T47D (cell line): ENCODE measurements at places on chromosomes 2 and 18.

DNA sequence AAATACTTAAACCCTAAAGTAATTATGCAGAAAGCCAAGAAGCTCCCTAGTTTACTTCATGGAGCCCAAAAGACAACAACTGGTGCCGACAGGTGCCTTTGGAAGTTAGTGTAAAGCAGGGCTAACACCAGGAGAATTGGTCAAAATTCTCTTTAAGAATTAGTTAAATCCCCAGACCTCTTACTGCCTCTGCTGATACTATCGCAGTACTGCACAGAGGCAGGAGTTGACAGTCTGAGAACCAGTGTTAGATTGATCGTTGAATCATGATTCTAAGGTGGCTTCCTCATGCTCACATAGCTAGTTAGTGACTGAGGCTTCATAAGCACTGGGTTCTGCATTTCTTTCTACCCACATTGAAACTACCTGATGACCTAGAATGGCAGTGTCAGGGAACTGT lies 445.0 kb downstream of the XIRP2 start:
- DNase-seq = no peak

- DNase-seq = no peak
These were observed 284.7 kb upstream of the CWC22 start for GRCh38 chr2:180291552-180292421.

GRCh38 chr18:69790649-69791048 lies 157.0 kb downstream of the CD226 start:
- no peak for DNase-seq

DNA sequence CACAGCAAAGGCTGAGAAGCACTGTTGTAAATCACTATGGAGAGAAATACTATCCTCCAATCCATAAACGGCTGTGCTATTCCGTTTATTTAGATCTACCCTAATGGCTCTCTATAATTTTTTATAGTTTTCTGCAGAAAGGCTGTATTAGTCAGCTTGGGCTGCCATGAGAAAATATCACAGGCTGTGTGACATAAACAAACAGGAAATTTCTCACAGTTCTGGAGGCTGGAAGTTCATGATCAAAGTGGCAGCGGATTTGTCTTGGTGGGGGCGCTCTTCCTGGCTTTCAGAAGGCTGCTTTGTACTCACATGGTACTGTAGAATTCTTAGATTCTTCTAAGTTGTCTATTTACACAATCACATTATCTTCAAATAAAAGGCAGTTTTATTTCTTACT lies 44.1 kb downstream of the C1D start:
- DNase-seq = no peak

DNA sequence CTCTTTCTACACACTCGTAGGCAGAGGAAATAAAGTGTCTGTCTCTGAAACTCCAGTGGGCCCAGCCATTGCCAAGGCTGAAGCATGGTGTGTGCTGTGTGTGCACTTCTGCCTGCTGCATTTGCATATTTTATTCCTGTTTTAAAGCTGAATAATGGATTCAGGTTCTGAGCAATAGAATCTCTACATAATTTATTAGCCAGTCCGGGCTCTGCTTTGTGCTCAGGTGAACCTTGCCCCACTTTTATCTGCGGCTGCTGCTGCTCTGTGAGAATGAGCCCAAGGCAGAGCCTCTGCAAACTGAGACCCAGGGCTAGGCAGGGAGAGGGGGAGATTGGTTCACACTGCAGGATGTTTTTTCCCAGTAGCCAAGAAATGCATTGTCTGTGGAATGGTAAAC lies 64.6 kb upstream of the SH3BP4 start:
- no peak for DNase-seq

GRCh38 chr18:74407888-74408287 lies 49.2 kb downstream of the DIPK1C start:
- DNase-seq = no peak

DNA sequence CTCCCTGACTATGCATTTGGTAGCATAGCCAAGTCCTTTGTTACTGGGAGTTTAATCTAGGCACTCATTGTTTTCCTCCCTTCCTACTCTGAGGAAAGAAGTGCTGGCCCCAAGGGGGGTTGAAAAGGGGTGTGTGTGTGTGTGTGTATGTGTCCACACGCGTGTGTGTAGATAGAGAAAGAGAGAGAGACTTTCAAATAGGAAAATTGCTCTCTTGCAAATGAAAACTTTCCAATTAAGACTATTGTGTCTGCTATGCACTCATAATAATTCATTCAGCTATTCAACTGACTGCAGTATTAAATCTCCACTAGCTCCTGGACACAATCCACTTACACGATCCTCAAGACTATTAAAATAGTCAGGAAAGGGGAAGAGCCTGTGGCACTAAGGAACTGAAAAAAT lies 92.9 kb upstream of the CSRNP3 start:
- DNase-seq = no peak

GRCh38 chr2:241844831-241845578 lies 13.7 kb downstream of the PDCD1 start:
- DNase-seq = no peak

GRCh38 chr2:24886691-24887304 lies 33.2 kb downstream of the ADCY3 start:
- no peak for DNase-seq

- DNase-seq = no peak
These were observed 961.3 kb upstream of the CELF4 start for GRCh38 chr18:38526922-38527321.

DNA sequence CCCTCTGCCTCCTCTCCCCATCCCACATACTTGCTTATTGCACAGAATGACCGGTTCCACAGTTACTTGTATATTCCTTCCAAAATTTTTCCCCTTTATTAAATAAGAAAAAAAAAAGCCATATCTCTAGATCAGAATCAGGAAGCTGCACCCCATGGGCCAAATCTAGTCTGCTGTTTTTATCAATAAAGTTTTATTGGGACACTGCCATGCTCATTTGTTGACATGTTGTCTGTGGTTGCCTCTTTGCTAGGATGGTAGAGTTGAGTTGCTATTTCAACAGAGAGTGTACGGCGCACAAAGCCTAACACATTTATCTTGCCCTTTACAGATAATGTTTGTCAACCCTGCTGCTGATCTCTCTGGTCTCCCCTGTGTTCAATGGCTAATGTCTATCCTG lies 15.8 kb upstream of the PIEZO2 start:
- no peak for DNase-seq

DNA sequence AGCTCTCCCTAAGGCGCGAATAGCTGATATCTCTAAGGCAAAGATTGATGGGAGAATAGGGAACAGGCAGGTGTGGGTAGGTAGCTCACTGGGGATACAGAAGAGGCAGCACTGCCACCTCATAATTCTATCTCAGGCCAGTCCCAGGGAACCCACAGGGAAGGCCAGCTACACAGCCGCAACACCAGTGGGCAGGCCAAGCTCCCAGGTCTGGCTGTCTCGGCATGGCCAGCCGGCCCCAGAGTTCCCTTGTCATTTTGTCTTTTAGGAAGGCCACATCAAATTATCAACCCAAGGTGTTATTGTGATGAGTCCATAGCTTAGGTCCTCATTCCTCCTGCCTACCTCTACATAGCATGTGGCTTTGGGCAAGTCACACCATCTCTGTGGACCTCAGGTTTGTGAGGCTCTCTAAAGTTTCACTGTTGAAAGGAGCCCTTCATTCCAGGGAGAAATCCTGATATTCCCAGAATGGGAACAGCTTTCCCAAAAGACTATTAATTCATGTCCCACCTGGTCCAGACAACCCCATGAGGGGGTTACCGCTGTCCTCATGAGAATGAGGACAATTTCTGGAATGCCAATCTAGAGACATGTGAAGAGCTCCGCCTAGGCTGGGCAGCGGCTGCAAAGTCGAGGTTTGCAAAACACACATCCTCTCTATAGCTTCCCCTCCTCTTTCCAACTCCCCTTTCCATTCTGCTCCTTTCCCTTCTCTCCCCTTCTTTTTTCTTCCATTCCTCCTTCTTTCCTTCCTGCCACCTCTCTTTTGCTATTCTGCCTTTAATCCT lies 287.1 kb upstream of the ID2 start:
- DNase-seq = no peak

GRCh38 chr2:105652014-105652796 lies 92.5 kb upstream of the NCK2 start:
- DNase-seq = no peak

DNA sequence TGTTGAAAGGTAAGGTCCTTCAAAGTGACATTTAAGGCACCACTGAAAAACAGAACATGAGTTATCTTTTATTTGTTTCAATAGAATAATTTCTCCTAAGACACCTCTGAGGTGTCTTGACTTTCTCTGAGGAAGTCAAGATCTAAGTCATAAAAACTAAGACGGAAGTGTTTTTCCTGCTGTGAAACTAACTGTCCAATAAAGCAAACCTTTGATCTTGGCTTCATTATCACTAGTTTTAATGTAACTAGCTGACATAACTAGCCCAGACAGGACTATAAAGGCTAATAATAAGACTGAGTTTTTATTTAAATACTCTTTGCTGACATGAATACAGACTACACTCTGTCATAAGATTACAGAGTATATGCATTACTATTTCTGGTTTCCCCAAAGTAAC lies 36.6 kb downstream of the INO80D start:
- DNase-seq = no peak

GRCh38 chr18:33022370-33022769 lies 249.5 kb upstream of the KLHL14 start:
- DNase-seq = no peak

- DNase-seq = no peak
These were observed 38.5 kb downstream of the AKAIN1 start for GRCh38 chr18:5158587-5158986.

- DNase-seq = peak; percentile 16
These were observed 119.2 kb upstream of the ACVR1C start for GRCh38 chr2:157747695-157748370.

DNA sequence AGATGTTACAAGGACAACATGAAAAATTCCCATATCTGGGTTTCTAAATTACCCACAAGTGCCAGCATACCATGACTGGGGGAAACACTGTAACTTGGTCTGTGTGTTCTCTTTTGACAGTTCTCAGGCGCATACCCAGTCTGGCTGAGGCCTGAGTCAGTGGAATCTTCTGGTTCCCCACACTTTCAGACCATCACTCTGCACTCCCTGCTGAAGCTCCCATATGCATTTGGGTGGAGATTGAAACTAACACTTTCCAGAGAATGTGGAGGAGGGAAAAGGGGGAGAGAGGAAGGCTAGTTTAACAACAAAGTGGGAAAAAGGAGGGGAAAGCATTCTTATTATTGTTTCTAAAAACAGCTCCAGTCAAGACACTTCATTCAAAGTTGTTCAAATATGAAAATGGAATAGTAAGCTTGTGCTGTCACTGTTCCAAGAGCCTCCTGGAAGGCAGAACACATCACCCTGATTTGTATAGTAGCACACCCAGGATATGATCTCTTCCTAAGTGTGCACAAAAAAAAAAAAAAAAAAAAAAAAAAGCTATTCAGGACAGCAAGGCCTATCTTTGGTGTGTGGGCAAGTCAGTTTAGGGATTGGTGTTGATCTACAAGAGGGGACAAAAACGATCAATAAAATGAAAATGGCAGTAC lies 48.1 kb upstream of the CTIF start:
- no peak for DNase-seq

DNA sequence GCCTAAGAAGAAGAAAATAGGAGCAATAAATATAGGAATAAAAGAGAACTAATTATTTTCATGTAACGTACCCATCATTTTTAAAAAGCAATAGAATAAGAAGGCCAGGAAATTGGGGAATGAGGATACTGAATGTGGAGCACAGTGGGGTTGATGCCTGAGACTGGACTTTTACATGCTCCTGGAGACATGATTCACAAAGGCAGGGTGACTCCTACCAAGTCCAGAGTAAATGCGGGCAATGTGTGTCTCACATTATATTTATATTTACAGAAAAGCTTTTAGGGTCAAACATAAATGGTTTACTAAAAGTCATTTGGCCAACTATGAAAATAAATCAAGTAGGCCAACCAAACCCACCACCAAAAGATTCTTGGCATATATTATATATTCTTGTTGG lies 87.9 kb upstream of the COL5A2 start:
- DNase-seq = no peak

- no peak for DNase-seq
These were observed 22.6 kb upstream of the DAPL1 start for GRCh38 chr2:158772306-158773078.

DNA sequence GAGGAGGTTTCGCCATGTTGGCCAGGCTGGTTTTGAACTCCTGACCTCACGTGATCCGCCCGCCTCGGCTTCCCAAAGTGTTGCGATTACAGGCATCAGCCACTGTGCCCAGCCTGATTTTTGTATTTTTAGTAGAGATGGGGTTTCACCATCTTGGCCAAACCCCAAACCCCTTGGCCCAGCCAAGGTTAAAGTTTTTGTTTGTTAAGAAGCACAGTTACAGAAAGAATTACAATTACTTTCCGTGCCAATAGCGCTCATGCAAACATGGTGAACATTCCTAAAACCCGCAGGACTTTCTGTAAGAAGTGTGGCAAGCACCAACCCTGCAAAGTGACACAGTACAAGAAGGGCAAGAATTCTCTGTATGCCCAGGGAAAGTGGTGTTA lies 26.1 kb downstream of the ITSN2 start:
- DNase-seq = no peak

DNA sequence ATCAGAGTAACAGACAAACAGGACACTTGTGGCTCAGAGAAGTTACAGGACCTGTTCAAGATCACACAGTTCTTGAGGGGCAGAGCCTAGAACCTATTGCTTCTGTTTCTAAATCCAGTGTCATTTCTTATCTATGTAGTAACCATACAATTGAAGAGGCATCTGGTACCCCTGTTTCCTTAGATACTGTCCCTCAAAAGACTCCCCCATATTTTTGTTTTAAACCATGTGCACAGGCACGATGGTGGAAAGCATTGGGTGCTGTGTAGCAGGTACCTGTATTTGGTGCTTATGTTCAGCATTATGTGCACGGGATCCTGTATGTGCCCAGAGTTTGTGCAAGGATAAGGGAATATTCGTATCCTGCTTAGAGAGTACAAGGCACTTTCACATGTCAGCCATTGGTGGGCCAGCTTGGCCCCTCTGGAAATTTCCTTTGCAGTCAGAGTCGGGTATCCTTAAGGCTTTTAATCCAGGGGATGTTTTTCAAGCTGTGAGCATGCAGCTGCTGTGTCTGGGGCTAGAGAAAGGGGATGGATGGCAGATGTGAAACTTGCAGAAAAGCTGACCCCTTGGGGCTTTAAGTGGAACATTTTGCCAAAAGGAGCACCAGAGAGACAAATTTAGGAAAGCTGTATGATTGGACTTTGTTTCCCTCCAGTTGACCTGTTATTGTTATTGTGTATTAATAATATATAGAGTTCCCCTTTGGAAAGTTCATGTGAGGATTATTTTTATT lies 2.1 kb downstream of the LBH start:
- no peak for DNase-seq

DNA sequence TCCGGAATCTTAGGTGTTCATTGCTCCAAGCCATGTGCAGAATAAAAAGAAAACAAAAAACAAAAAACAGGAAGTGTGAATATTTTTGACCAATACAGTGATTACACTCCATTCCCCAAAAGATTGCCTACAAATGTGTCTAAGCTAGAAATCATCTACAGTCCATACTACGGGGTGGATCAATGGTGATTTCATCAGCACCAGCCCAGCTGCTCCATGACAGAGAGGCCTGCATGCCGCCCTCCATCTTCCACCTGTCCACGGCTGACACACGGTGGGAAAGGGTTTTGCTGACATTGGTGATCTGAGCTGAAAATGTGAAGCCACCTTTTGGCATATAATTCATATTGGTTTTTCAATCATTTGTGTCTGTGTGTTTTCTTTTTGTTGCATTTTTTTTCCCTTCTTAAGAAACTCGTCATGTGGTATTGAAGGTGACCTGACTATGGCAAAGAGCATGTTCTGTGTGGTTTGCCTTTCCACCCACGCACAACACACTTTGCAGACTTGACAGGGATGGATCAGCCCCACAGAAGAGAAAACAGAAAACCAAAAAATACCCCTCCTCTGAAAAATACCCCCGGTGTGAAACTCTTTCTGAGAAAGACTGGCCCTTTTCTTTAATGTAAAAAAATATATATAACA lies 533.1 kb downstream of the RNF144A start:
- no peak for DNase-seq
